CD14-positive monocyte (primary cell): ENCODE measurements at places on chromosomes 12 and 14.
A peak's percentile ranks its signal among the peaks of the same experiment; 100 is the strongest.

GRCh38 chr14:59147007-59147406, 41.5 kb upstream of the DAAM1 start:
- peaks cover 14% of the 10 kb centered on the region for H3K4me1 ChIP-seq
- H3K4me3 ChIP-seq = no peak overlapping the region
- no peak overlapping the region for H3K27ac ChIP-seq
- DNase-seq = no peak
- H3K27me3 ChIP-seq = no peaks in the 10 kb centered on the region

GRCh38 chr14:105980224-105980623, 453.8 kb downstream of the TMEM121 start:
- H3K27me3 ChIP-seq = no peaks in the 10 kb centered on the region
- no peaks in the 10 kb centered on the region for H3K4me1 ChIP-seq
- no peak overlapping the region for H3K4me3 ChIP-seq
- no peaks in the 10 kb centered on the region for H3K36me3 ChIP-seq
- H3K27ac ChIP-seq = no peak overlapping the region

GRCh38 chr12:89702503-89702902, 6.1 kb downstream of the ATP2B1 start:
- H3K4me1 ChIP-seq = peaks cover 15% of the 10 kb centered on the region
- DNase-seq = no peak
- peaks cover 4% of the 10 kb centered on the region for H3K27me3 ChIP-seq
- no peaks in the 10 kb centered on the region for H3K36me3 ChIP-seq
- no peak overlapping the region for H3K4me3 ChIP-seq

DNA sequence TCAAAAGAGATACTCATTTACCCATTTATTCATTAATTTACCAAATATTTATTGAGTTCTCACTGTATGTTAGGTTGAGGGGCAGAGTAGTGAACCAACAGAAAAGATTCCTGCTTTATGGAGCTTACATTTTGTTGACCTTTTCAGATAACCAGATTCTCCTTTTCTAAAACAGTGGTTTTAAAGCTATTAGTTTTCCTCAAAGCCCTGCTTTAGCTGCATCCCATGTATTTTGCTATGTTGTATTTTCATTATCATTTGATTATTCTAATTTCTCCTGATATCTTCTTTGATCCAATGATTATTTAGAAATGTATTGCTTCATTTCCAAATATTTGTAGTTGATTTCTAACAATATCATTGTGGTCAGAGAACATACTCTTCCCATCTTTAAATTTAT, 53.6 kb downstream of the EML1 start:
- H3K4me1 ChIP-seq = no peaks in the 10 kb centered on the region
- peaks cover 2% of the 10 kb centered on the region for H3K27me3 ChIP-seq
- no peak for DNase-seq
- no peak overlapping the region for H3K27ac ChIP-seq

DNA sequence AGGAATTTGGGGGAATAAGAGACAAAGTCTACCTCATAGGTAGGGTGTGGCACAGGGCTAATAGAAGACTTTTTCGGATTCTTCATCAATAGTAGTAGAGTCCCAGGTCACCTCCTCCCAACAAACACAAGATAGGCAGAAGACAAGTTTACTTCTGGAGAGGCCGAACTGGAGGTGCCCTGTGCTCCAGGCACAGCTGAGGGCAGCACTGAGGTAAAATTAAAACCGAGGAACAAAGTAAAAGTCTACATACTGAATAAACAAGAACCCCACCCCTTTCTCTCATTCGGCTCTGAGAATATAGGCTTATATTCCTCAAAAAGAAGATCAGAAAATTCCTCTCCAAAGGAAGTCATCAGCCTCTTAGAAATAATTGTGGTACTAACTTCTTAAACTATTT, 161.5 kb downstream of the SEC23A start:
- H3K27ac ChIP-seq = no peak overlapping the region
- no peaks in the 10 kb centered on the region for H3K4me1 ChIP-seq
- no peak for DNase-seq
- no peaks in the 10 kb centered on the region for H3K27me3 ChIP-seq
- no peak overlapping the region for H3K4me3 ChIP-seq

GRCh38 chr12:103748002-103748401, 93.0 kb downstream of the NT5DC3 start:
- no peaks in the 10 kb centered on the region for H3K27me3 ChIP-seq
- H3K4me3 ChIP-seq = no peak overlapping the region
- no peak overlapping the region for H3K27ac ChIP-seq
- H3K36me3 ChIP-seq = no peaks in the 10 kb centered on the region
- H3K4me1 ChIP-seq = no peaks in the 10 kb centered on the region

GRCh38 chr12:56776654-56777053, 13.5 kb downstream of the HSD17B6 start:
- peaks cover 15% of the 10 kb centered on the region for H3K4me1 ChIP-seq
- no peak overlapping the region for H3K27ac ChIP-seq
- no peak overlapping the region for H3K4me3 ChIP-seq
- H3K27me3 ChIP-seq = no peaks in the 10 kb centered on the region

- H3K4me1 ChIP-seq = peaks cover 12% of the 10 kb centered on the region
- no peak overlapping the region for H3K4me3 ChIP-seq
- H3K27me3 ChIP-seq = peaks cover 19% of the 10 kb centered on the region
- H3K27ac ChIP-seq = no peak overlapping the region
Observed at GRCh38 chr14:105193916-105194782, 13.0 kb upstream of the NUDT14 start.

DNA sequence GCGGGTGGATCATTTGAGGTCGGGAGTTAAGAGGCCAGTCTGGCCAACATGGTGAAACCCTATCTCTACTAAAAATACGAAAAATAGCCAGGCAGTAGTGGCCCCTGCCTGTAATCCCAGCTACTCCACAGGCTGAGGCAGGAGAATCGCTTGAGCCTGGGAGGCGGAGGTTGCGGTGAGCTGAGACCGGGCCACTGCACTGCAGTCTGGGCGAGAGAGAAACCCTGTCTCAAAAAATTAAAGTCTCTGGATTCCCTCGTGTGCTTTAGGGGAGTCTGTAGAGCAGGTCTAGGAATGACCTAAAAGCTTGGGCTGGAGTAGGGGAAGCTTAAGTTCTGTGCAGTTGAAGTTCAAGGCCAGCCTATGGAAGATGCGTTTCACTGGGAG, 697 bp upstream of the TULP3 start:
- peak overlapping the region; percentile 90 for H3K4me3 ChIP-seq
- H3K27me3 ChIP-seq = peaks cover 4% of the 10 kb centered on the region
- DNase-seq = no peak
- no peaks in the 10 kb centered on the region for H3K36me3 ChIP-seq
- H3K27ac ChIP-seq = no peak overlapping the region

GRCh38 chr12:765840-766239, 13.5 kb downstream of the WNK1 start:
- DNase-seq = no peak
- peaks cover 30% of the 10 kb centered on the region for H3K4me1 ChIP-seq
- no peak overlapping the region for H3K4me3 ChIP-seq
- H3K27me3 ChIP-seq = no peaks in the 10 kb centered on the region
- peaks cover 3% of the 10 kb centered on the region for H3K36me3 ChIP-seq
- no peak overlapping the region for H3K27ac ChIP-seq

DNA sequence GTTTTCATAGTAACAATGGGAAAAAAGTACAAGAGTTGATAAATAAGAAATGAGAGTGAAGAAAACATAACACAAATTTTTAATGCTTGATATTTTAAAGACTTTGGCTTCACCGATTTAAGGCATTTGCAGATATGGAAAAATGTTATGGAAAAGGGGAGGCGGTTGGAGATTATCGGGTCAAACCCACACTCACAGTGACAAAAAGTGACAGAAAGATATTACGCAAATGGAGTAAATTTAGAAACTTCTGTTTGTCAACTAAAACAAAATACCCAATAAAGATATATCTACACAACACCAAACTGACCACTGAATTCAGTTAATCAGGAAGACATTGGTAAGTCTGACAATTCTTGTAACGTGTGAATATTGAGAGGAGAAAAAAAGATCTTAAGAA, 2.5 kb downstream of the PPP1R12A start:
- H3K27me3 ChIP-seq = no peaks in the 10 kb centered on the region
- H3K4me3 ChIP-seq = no peak overlapping the region
- DNase-seq = no peak
- no peak overlapping the region for H3K27ac ChIP-seq

GRCh38 chr12:74317078-74317601, 220.5 kb upstream of the ATXN7L3B start:
- no peaks in the 10 kb centered on the region for H3K36me3 ChIP-seq
- H3K4me1 ChIP-seq = no peaks in the 10 kb centered on the region
- no peak for DNase-seq
- no peaks in the 10 kb centered on the region for H3K27me3 ChIP-seq
